ENCODE measurements at places on chromosomes 11 and 22. TPM values are rescaled to one million over a fixed set of nuclear protein-coding genes. Genes with fewer than 3 reads are reported as not detected.

GRCh38 chr11:22828373-22828772, 1.2 kb downstream of the SVIP start:
- H3K27me3 ChIP-seq, result no peaks in the 10 kb centered on the region
- H3K36me3 ChIP-seq, result no peaks in the 10 kb centered on the region
- H3K27ac ChIP-seq, result no peak overlapping the region
- DNase-seq, result no peak
- peak overlapping the region; percentile 58 for H3K4me3 ChIP-seq

The XBP1 gene
- 397 TPM for total RNA-seq

- H3K27ac ChIP-seq, result no peak within 1 kb of the TSS
- peaks cover 23% of the 10 kb centered on the region for H3K4me1 ChIP-seq
- peak; percentile 76 for DNase-seq
- H3K27me3 ChIP-seq, result peaks cover 41% of the 10 kb centered on the region
- no peaks in the 10 kb centered on the region for H3K36me3 ChIP-seq
- H3K4me3 ChIP-seq, result peak within 1 kb of the TSS; percentile 58
These were observed at the start of gene CHRM4 for GRCh38 chr11:46391578-46392420. TSS of gene CHRM4 (minus strand) at chr11:46391776. CDS start at chr11:46386557, 5,219 bp downstream.

DNA sequence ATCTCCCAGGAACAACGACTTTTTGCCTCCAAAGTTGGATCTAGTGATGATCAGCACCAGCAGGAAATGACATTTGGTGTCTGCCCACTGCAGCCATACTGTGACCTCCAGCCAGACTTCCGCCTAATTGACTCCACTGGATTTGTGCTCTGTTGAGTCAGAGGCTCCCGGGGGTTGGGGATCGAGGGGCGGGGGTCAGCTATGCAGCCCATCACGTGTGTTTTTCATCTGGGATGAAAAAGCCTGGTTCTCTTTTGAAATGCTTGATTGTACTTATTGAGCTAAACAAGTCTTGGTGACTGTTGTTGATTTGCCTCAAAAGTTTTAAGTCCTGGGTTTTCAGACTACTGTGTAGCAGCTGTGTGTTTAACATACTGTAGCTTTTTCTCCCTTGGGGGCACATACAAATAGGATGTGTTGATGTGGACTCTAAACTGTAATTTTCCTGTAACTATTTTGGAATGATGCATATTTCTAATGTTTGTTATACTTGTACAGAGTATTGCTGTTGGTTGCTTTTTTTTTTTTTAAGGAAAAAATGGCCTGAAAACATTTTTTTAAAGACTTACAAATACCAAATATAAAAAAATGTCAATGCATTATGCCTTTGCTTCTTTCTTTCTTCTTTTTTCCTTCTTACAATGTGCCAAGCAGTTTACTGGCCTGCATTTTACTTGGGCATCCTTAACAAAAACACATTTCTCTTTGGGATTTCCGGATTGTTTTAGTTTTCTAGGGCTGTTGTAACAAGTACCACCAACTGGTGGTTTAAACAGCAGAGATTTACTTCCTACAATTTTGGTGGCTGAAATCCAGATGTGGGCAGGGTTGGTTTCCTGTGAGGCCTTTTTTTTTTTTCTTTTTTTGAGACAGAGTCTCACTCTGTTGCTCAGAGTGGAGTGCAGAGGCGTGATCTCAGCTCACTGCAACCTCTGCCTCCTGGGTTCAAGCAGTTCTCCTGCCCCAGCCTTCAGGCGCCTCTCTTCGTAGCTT, 46.1 kb upstream of the OR4B1 start:
- no peak overlapping the region for H3K4me3 ChIP-seq
- H3K27me3 ChIP-seq, result no peaks in the 10 kb centered on the region
- no peak overlapping the region for H3K27ac ChIP-seq
- peak; percentile 16 for DNase-seq
- no peaks in the 10 kb centered on the region for H3K4me1 ChIP-seq

GRCh38 chr11:2794968-2795322, 90.6 kb downstream of the CDKN1C start:
- H3K27ac ChIP-seq, result no peak overlapping the region
- no peaks in the 10 kb centered on the region for H3K36me3 ChIP-seq
- no peaks in the 10 kb centered on the region for H3K4me1 ChIP-seq
- H3K27me3 ChIP-seq, result no peaks in the 10 kb centered on the region

GRCh38 chr11:124814739-124815138, 14.5 kb upstream of the MSANTD2 start:
- peaks cover 16% of the 10 kb centered on the region for H3K27me3 ChIP-seq
- H3K36me3 ChIP-seq, result no peaks in the 10 kb centered on the region
- no peak overlapping the region for H3K4me3 ChIP-seq
- H3K4me1 ChIP-seq, result no peaks in the 10 kb centered on the region
- DNase-seq, result no peak

The UPB1 gene
- total RNA-seq, result 1.2 TPM

The CREB3L1 gene
- total RNA-seq, result 20.3 TPM

DNA sequence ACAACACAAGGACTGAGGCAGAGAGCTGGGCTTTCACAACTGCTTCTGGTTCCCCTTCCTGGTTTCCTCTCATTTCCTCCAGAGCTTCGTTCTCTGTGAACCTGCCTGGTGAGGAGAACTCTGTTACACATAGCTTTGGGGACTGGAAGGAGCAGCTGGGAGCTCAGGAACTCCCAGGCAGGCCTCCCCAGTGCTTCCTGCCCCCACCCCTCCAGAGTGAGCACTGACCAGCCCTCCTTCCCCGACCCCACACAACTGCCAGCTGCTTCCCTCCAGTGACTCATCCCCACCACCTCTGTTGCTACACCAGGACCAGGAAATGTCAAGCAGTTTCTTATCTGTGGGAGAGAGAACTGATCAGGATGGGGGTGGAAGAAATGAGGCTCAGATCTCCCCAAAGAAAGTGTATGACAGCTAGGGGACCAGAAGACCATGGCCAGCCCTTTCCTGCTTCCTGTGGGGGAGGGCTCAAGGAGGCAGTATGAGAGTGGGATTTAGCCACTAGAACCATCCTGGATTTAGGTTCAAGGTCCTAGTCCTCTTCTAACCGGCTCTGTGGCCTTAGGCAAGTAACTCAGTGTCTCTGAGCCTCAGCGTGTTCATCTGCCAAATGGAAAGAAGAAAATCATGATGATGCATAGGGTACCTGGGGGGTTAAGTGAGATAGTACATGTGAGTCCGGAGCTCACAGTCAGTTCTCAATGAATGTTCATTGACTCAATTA, 4.5 kb upstream of the TP53I11 start:
- peak overlapping the region; percentile 47 for H3K27ac ChIP-seq
- no peak overlapping the region for H3K4me3 ChIP-seq
- peak; percentile 84 for DNase-seq
- H3K27me3 ChIP-seq, result peaks cover 2% of the 10 kb centered on the region

GRCh38 chr11:64643256-64643881, 52.3 kb downstream of the SLC22A12 start:
- peaks cover 80% of the 10 kb centered on the region for H3K27me3 ChIP-seq
- no peak overlapping the region for H3K27ac ChIP-seq
- no peaks in the 10 kb centered on the region for H3K36me3 ChIP-seq
- H3K4me1 ChIP-seq, result no peaks in the 10 kb centered on the region
